Activated B cell treated with CpG ODN at 0.5 μM for 24 hours (primary cell): ENCODE measurements at places on chromosomes 2 and 18. TPM values are rescaled to one million over a fixed set of nuclear protein-coding genes. Genes with fewer than 3 reads are reported as not detected.

The NT5DC4 gene
- total RNA-seq: 1.4 and 2.1 TPM in 2 replicates

The TLX2 gene
- total RNA-seq: not detected in 2 replicates

The MC4R gene
- total RNA-seq: not detected in 2 replicates

DNA sequence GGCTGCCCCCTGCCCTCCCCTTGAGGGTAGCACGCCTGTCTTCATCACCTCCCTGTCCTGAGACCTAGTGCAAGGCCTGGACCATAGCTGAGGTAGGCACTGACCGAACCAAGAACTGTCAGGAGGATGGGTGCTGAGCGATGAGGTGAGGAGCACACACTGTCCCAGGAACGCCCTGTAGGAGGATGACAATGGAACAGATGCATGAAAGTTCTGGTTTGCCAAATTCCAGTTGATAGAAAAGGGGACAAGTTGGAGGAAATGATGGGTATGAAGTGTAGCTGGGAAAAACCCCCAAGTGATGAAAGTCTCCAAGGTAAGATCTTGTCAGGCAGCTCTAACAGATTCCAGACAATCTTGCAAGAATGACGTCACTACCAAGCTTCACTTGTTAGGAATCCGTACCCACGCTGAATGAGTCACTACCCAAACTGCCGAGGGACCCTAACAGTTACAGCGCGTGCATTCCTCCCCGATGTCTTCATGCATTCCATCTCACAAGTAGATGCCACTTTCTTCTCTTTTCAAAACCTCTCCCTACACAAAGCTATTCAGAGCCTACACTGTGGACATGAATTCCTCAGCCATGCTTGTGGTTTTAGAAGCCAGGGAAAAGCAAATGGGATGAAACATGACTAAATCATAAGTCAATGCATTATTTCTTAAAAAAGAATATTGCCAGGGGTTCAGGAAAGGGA is 27.6 kb downstream of the MRPL33 start:
- no peak for DNase-seq

GRCh38 chr2:40751981-40752380 is 300.1 kb upstream of the SLC8A1 start:
- no peak for DNase-seq

GRCh38 chr2:213306316-213306942 is 22.2 kb downstream of the SPAG16 start:
- no peak for DNase-seq

DNA sequence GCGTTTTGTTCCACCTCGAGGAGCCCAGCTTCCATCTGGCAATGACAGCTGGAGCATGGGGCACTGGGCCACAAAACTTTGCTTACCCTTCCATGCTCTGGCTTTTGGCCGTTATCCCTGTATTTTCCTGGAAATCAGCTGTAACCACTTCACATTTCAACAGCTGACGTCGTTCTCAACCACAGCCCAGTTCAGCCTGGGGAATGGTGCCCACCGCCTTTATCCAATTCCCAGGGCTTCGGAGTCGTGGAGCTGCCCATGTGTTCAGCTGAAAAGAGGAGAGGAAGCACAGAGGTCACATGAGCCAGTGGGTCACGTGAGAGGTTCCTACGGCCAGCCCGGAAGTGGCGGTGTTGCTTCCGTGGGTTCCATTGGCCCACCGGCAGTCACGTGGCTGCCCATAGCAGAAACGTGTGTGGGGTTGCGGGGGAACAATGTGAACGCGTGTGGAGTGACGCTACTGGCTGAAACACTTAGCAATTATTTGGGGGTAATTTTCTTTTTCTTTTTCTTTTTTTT is 16.7 kb upstream of the EDAR start:
- DNase-seq: no peak

DNA sequence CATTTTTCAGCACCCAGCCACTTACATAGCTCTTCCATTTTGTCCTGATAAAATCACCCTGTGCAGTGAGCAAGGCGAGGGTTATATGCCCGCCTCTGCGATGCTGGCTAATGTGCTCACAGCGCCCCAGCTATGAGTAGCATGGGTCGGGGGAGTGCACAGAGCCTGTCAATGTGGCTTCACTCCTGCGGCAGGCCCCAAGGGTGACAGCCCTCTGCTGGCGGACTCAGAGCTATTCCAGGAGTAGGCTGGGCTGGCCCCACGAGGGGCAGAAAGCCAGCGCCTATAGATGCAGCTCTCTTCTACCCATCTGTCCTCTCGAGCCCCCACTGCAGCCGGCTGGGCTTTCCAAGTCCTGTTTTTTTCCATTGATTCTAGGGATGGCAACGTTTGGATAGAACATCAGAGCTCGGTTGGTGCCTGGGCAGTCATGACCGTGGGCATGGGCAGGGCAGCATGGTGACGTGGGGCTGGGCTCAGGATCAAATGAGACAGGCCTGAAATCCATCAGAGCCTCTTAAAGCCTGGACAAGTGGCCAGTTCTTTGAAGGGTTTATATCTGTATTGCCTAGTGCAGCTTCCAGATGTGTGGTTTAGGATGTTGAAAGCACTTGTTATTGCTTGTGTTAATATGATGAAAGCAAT is 134.7 kb downstream of the MCFD2 start:
- DNase-seq: no peak

DNA sequence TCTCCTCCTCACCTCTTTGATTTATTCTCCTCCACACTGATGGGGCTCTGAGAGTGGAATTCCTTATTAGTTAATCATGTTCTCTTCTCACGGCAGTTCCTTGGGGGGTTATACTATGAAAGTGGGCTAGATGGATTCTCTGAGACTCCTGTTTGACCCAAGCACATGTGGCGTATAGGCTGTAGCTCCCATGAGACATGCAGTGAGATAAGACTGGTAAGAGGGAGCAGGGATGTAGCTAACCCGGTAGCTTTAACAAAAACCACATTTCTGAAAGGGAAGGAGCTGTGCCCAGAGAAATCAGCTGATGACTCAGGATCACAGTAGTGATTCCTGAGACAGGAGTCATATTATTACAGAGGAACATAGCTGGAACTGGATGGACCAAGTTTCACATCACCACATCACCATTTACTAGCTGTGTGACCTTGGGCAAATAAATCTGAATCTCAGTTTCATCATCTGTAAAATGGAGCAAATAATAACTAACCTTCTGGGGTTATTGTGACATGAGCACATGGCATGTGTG is 82.9 kb downstream of the CRIM1 start:
- DNase-seq: no peak

GRCh38 chr2:45315861-45316260 is 295.2 kb downstream of the SRBD1 start:
- no peak for DNase-seq

- no peak for DNase-seq
Observed at GRCh38 chr2:177783835-177784744, 288.5 kb downstream of the PDE11A start.

- DNase-seq: no peak
Observed at GRCh38 chr2:217892560-217892959, 110.2 kb downstream of the TNS1 start.
